ENCODE measurements at places on chromosomes 11 and 22.

DNA sequence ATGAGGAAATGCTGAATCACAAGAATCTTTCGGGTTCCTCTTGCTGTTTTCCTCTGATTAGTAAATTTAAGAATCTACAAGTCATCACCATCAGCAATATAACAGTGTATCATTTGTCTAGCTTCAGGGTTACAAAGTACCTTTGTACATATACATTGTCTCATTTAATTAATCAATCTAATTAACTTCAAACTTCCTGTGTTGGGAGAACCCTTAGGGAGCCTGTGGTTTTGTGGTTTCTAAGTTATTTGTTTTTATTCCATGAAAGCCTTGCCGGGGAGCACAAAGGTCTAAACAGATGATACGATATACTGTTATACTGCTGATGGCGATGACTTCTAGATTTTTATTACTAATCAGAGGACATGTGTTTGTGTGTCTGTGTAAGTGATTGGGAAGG, 41.0 kb downstream of the TIMP3 start:
- DNase-seq = no peak

GRCh38 chr11:133961890-133962289, 5.1 kb upstream of the IGSF9B start:
- DNase-seq = no peak

- no peak for DNase-seq
Measured at GRCh38 chr11:70590356-70590991, 192.1 kb downstream of the CTTN start.

- peak; percentile 3 for DNase-seq
Measured at GRCh38 chr11:37450613-37451012, 852.6 kb upstream of the RAG2 start.

DNA sequence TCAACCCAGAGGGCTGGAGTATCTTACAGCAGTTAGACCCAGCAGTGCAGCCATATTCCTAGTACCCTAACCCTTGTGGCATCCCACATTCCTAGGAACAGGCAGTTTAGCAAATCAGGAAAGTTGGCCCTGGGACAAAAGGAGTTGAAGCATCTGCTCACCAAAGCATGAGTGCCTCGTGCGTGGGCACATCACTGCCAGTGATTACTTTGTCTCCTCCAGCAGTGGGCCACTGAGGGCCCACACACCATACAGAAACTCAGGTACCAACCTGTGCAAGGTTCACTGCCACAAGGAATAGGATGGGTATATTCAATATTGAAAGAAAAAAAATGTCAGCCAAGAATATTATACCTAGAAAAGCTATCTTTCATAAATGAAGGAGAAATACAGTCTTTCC, 227.5 kb upstream of the CNTN5 start:
- no peak for DNase-seq

- DNase-seq = no peak
Measured at GRCh38 chr11:126216526-126217305, 5.1 kb downstream of the FAM118B start.

GRCh38 chr11:47445840-47446239, 3.1 kb downstream of the RAPSN start:
- no peak for DNase-seq

- DNase-seq = no peak
Measured at GRCh38 chr11:73114110-73114834, 27.8 kb downstream of the FCHSD2 start.

DNA sequence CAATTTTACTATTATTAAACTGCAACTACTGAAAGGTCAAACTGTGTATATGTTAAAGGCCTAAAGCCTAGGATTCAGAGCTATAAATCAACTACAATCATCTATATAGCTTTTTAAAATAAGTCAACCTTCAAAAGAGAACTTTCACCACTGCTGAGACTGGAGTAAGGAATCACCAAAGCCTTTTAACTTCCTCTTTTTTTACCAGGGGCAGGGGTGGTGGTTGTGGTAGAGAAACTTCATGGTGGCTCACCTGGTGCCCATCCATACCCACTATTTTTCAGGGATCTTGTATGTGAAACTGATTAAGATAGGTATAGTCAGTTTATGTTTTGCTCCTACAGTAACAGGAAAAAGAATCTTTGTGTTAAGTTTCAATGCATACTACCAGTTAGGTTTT, 31.5 kb downstream of the TSG101 start:
- no peak for DNase-seq

GRCh38 chr11:128629516-128630106, 42.3 kb upstream of the ETS1 start:
- no peak for DNase-seq

DNA sequence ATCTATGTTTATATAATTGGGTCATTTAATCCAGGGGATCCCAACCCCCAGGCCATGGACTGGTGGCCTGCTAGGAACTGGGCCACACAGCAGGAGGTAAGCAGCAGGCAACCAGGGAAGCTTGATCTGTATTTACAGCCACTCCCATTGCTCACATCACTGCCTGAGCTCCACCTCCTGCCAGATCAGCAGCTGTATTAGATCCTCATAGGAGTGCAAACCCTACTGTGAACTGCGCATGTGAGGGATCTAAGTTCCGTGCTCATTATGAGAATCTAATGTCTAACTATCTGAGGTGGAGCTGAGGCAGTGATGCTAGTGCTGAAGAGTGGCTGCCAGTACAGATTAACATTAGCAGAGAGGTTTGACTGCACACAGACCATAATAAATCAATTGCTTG, 32.8 kb downstream of the MS4A2 start:
- DNase-seq = no peak

DNA sequence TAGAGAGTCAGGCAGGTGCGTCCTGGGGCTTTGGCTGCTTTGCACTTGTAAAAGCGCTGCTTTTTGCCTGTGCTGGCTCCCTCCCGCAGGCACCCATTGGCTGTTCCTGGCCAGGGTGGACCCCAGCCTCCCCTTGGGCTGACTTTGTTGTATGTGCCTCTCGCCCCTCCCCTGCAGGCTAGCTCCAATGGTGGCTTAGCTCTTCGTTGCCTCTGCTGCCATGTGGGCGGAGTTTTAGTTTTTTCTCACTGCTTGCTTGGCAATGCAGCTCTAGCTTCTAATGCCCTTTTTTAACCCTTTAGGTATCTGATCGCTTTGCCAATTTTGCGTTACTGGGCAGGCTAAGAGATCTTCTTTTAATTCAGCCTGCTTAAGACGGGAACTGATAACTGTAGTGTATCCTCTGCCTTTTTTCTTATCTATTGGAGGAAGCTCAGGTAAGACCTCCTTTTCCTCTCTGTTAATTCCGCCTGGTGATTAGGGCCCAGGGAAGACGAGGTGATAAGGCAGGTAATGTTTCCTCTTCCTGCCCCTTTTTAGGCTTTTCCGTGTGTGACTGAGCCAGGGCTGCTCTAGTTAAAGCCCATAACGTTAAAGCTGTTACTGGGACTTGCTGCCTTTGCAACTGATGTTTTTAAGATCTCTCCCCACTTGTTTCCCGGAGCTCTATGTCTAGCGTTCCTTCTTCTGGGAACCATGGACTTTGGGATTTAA, 11.7 kb upstream of the GLYATL1 start:
- no peak for DNase-seq

- DNase-seq = no peak
Measured at GRCh38 chr11:104001561-104002056, 34.8 kb upstream of the DDI1 start.

DNA sequence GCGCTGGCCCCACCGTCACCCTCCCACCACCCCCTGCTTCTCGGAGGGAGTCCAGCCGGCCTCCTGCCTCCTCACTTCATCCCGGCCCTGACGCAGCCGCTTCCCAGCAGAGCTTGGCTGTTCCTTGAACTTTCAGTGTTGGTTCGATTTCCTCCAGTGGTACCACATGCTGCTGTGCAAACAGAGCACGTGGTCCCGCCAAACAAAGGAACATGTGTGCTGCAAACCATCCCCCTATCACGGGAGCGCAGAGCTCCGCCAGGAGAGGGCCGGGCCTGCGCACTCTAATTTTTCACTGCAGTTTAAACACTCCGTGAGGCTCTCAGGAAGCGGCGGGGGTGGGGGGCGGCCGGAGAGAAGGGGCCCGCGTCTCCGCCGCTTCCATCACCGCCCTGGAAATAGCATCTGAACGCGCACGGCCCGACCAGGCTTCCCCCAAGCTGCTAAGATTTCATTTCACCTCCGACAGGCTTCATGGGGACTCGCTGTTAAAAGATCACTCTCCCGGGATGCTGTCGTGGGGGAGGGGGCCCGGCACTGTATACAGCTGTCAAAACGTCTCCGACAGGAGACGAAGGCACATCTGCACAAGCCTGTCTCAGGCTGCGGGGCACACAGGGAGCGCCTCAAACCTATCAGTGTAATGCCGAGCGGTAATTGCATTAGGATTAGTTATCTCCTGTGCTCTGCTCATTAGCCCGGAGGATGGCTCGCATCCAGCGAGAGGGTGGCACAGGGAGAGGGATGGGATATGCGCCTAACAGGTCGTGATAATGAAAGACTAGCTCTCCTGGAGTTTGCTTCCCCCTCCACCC, 269.9 kb upstream of the SORL1-AS1 start:
- no peak for DNase-seq

DNA sequence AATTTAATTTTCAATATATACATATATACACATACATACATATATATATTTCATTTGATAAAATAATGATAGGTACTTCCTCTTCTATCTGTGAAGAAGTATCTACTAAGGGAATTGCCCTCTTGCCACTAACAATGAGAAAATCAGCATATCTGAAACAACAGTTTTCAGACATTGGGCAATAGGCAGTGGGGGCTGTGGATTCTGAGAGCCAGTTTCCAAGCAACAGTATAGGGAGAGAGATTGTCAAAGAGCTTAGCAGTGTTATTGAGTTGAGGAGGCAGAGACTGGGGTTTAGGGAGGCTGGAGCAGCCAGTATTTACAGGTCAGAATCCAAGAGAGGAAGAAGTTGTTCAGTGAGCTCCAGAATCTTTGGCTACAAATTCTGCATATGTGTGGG, 119.3 kb downstream of the ARFGAP2 start:
- no peak for DNase-seq

- no peak for DNase-seq
Measured at GRCh38 chr11:117441146-117441975, 113.7 kb downstream of the CEP164 start.

- no peak for DNase-seq
Measured at GRCh38 chr11:21567645-21568290, 625.1 kb upstream of the ANO5 start.

- DNase-seq = no peak
Measured at GRCh38 chr22:20427104-20427944, 10.3 kb downstream of the SCARF2 start.

- no peak for DNase-seq
Measured at GRCh38 chr11:16026849-16027248, 329.5 kb downstream of the SOX6 start.

DNA sequence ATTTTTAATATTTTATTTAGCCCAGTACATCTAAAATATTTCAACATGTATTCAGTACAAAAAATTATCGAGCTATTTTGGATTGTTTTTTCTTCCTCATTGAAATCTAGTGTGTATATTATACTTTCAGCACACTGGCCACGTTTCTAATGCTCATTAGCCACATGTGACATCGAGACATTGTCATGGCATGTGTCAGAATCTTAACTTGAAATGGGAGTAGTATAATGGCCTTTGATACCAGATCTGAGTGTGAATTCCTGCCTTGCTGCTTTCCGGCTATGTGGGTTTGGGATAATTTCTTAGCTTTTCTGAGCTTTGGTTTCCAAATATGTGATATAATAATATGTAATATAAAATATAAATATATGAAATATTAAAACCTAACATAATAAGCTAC, 54.3 kb downstream of the BCL2L13 start:
- DNase-seq = no peak

DNA sequence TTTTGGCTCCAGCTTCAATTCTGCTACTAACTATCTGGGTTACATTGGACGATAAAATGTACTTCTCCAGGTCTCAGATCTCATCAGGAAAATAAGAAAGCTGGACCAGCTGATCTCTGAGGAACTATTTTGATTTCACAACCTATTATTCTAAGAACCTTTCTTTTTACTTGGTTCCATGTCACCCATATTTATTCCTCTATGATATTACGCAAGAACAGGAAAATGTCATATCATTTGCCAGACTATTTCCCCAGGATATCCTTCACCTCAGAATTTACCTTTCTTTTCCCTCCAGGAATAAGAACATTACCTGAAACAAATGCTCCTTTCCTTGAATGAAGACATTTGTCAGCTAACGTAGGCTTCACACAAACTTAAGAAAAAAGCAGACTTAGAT, 387.5 kb upstream of the RAG2 start:
- DNase-seq = no peak

Data from GM06990 (cell line).